ENCODE measurements at places on chromosomes 1 and 21. TPM values are rescaled to one million over a fixed set of nuclear protein-coding genes. Genes with fewer than 3 reads are reported as not detected.

The B3GALT5 gene
- polyA plus RNA-seq = 0.08 TPM

DNA sequence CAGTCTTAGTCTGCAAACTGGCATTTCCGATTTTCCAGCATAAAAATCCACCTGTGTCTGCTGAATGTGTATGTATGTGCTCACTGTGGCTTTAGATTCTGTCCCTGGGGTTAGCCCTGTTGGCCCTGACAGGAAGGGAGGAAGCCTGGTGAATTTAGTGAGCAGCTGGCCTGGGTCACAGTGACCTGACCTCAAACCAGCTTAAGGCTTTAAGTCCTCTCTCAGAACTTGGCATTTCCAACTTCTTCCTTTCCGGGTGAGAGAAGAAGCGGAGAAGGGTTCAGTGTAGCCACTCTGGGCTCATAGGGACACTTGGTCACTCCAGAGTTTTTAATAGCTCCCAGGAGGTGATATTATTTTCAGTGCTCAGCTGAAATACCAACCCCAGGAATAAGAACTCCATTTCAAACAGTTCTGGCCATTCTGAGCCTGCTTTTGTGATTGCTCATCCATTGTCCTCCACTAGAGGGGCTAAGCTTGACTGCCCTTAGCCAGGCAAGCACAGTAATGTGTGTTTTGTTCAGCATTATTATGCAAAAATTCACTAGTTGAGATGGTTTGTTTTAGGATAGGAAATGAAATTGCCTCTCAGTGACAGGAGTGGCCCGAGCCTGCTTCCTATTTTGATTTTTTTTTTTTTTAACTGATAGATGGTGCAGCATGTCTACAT is 2.5 kb upstream of the OLFML3 start:
- DNase-seq = peak; percentile 62

- no peak for DNase-seq
Measured at GRCh38 chr1:114000406-114000805, 21.1 kb downstream of the OLFML3 start.

The CYP4A22 gene
- 0.04 TPM for polyA plus RNA-seq

The ARL8A gene
- 38.5 TPM for polyA plus RNA-seq

The PGLYRP3 gene
- 0.25 TPM for polyA plus RNA-seq

DNA sequence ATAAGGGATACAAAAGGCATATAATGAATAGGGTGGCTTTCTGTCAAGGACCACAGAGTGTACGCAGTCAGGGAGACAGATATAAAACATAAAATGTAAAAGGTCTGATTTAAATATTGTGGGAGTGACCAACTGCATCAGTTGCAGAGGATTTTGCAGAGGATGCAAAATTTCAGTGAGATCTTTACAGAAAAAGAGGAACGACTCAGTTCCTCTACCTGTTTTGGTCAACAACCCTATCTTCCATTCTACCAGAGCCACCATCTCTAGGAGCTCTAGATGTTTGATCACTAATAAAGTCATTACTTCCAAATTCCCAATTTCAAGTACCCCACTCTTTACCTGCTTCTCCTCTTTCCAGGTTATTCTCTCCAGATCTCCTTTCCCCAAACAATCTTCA is 16.5 kb downstream of the SOD1 start:
- no peak for DNase-seq

GRCh38 chr1:24108334-24109165 is 3.4 kb downstream of the MYOM3 start:
- no peak for DNase-seq

- no peak for DNase-seq
Measured at GRCh38 chr1:162349635-162350330, 26.9 kb downstream of the SPATA46 start.

The FAM3B gene
- 0.40 TPM for polyA plus RNA-seq

- no peak for DNase-seq
Measured at GRCh38 chr1:19344372-19344810, 32.3 kb downstream of the SLC66A1 start.

DNA sequence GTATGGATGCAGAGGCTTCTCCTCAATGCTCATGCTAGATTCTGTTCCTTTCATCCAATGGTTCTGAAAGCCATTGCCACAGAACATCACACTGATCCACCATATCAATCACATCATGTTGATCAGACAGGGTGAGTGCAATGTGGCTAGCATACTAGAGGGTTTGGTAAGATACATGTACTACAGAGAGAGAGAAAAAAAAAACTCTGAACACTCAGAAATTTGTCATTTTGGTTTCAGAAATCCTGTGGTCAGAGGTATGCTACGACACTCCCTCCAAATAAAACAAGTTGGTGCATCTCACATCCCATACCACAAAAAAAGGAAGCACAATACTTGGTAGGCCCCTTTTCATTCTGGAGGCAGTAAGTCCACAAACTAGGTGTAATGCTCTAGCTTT is 35.4 kb downstream of the OR10J1 start:
- DNase-seq = no peak

DNA sequence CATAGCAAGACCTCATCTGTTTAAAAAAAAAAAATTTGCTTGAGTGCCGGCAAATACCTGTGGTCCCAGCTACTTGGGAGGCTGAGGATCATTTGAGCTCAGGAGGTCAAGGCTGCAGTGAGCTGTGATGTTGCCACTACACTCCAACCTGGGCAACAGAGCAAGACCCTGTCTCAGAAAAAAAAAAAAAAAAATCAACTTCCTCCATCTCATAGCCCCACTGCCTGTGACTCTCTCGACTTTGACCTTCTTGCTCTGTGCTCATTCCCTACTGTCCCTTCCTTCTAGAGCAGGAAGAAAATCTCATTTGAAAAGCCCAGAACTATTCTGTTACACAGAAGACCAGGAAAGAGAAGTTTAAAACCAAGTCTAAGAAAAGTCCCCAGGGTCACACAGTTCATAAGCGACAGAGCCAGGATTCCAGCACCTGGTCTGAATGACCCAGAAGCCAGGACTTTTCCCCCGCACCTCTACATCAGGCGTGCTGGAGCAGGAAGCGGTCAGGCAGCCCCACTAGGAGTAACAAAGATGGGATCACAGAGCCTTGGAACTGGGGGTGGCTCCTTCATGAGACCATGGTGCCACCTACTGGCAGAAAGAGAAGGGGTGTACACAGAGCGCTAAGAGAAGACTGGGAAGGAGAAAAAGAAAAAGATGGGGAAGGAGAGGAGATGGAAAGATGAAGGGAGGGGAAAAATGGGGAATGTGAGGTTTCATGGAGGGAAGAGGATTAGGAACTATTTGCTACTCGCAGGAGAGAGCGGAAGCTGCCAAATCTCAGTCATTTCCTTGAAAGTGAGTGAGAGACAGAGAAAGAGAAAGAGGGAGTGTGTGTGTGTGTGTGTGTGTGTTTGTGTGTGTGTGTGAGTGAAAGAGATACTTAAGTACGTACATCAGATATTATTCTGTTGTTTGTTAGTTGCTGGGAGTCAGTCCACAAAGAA is 3.1 kb upstream of the P3R3URF start:
- DNase-seq = peak; percentile 93

The NTRK1 gene
- 1.1 TPM for polyA plus RNA-seq

DNA sequence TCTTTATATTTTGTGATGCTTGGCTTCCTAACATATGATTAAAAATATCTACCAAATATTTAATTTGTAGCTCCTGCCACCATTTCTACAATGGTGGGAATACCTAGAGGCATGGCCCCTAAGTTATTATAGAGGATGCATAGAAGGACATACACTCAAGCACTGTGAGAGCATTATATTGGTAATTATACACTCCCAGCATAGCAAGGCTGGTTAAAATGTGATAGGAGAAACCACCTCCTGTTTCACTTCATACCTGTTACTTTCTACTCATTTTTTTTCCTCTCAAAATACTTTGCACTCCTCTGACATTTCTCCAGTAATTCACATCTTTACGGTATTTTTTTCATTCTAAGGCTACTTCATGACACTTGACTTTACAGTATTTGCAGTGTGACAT is 92.9 kb downstream of the HS2ST1 start:
- DNase-seq = no peak

DNA sequence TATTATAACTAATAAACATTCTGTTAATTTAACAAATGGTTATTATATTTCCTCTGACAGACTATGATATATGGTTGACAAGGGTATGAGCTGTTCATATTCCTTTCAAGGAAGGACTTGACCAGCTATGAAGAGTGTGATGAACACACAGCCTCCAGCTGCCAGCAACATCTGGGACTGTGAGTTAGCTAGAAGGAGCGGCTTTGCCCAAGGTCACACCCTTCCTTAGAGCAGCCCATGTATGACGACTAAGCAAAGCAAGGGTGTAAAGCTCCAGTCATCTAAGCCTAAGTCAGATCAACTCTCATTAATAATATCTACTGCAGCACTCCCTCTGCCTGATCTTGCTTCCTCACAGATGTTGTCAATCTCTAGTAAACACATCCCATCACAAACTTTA is 355.4 kb downstream of the PLPP3 start:
- no peak for DNase-seq

The RBBP5 gene
- polyA plus RNA-seq = 11.1 TPM

- no peak for DNase-seq
Measured at GRCh38 chr1:203063287-203063686, 22.5 kb downstream of the MYOG start.

The PADI2 gene
- 93.8 TPM for polyA plus RNA-seq

- peak; percentile 86 for DNase-seq
Measured at GRCh38 chr1:41268154-41268770, 26.2 kb upstream of the SCMH1 start.

- DNase-seq = no peak
Measured at GRCh38 chr1:208309771-208310170, 65.6 kb upstream of the PLXNA2 start.

The DENND1B gene
- polyA plus RNA-seq = 4.0 TPM

DNA sequence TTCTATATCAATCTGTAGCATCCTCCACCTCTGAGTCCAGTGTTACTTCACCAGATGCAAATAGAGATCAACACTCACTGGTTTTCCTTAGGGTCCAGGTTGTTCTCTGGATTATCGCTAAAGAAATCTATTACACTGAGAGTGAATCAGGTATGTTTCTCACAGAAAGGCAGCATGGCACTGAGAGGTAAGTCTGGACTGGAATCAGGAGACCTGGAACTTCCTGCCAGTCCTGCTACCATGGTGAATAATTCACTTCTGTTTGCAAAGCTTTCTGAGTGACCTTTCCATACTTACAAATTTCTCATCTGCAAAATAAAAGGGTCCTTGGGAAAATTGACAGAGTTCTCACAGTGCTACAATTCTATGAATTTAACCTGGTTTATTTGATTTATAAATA is 1583.3 kb downstream of the MRPL39 start:
- no peak for DNase-seq

GRCh38 chr1:182993746-182994145 is 29.5 kb upstream of the LAMC1 start:
- no peak for DNase-seq

GRCh38 chr1:35499652-35500176 is 57.5 kb downstream of the KIAA0319L start:
- DNase-seq = no peak

GRCh38 chr1:83625646-83626045 is 373.3 kb downstream of the TTLL7 start:
- no peak for DNase-seq

DNA sequence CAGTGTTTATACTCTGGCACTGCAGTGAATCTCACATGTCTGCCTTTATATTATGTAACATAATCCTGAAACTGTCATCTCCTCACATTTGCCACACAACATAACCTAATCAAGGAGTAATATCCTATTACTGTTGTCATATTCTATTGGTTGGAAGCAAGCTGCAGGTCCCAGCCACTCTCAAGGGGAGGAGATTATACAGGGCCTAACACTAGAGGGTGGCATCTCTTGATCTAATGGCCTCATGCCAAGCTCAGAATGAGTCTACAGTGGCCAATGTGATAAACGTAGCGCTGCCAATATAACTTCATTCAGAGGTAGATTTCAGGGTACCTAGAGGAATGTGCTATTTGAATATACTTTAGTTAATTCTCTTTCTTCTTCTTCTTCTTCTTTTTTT is 166.8 kb downstream of the BACH1 start:
- no peak for DNase-seq

GRCh38 chr1:47452426-47452825 is 14.6 kb downstream of the FOXD2 start:
- DNase-seq = no peak

DNA sequence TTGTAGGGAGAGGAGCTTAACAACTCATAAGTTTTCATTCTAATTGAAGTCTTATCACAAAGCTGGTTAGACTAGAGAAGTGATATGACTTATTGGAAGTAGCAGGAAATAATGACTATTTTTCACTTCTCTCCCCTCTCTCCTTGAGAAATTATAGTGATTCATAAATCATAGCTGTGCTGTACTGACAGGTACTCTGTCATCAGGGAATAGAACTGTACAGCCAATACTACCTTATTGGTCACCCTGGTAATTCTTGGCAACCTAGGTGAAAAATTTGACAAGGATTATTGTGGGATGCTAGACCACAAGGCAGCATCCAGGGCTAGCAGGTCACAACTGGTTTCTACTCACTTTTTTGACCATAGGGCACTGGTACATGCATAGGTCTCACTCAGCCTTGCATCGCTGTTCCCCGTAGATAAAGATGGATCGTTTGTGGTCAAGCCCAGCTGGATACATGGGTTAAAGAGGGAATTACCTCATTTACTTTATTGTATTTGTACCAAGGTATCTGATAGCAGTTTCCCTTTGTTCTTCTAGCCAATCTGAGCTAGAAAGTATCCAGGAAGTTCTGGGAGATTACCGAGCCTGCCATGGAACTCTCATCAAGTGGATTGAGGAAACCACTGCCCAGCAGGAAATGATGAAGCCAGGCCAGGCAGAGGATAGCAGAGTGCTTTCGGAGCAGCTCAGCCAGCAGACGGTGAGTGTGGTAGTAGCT is 113.6 kb downstream of the MACF1 start:
- peak; percentile 33 for DNase-seq

The HSPB7 gene
- polyA plus RNA-seq = 96.0 TPM

The ALPL gene
- 3.9 TPM for polyA plus RNA-seq

DNA sequence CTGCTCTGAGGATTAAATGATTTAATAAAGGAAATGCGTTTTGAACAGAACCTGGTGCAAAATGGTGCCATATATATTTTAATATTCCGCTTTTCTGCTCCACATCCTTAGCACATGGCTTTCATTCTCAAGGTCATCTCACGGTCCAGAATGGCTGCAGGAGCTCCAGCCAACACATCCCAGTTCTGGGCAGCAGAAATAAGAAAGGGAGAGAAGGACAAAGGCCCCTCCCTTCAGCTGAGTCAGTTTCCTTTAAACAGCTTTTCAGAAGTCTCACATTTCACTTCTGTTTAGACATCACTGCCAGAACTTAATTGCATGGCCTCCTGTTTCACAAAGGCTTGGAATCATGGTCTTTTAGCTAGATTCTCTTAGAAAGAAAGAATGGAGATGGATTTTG is 75.2 kb upstream of the LRRN2 start:
- no peak for DNase-seq
